ENCODE measurements at places on chromosomes 6 and 20.

- DNase-seq = no peak
Observed at GRCh38 chr20:46979603-46980241, 85.1 kb downstream of the EYA2 start.

DNA sequence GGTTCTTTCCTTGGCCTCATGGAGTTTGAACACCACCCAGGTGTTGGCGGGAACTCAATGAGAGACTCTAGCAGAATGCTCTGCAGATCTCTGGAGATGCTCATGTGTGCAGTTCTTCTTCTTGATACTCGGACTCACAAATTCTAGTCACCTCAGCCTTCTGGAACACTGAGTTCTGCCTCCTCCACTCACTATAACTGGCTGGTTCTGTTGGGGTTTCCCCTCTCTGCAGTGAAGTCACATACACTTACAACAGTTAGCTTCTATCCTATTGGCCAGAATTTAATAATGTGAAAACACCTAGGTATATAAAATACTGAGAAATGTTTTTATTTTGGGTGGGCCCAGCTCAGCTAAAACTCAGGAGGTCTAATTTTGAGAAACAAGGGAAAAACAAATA, 109.6 kb upstream of the HIVEP1 start:
- no peak for DNase-seq

- DNase-seq = no peak
Observed at GRCh38 chr6:21855811-21856455, 262.4 kb downstream of the SOX4 start.

DNA sequence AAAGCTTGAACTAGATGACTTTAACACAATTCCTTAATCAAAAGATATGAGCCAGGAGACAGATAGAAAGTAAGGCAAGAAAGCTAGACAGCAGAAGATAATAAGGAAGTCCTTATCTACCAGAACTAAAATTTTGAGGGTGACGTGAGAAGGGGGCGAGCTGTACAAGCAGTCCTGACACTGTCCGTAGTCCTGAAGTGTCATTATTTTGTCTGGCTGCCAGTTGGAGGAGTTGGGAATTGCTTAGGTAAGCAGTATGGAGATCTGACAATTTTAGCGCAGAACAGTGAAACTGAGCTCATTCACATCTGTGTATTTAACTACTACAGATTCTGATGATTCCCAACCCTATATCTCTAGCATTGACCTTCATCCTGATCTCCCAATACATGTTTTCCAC, 25.8 kb upstream of the CEP85L start:
- no peak for DNase-seq

- no peak for DNase-seq
Observed at GRCh38 chr6:124798942-124799496, 163.2 kb upstream of the RNF217 start.

- peak; percentile 75 for DNase-seq
Observed at GRCh38 chr20:63626424-63627128, at the start of gene GMEB2. Gene GMEB2 (minus strand): TSS chr20:63627101. CDS start chr20:63619397, 7,704 bp downstream.

- DNase-seq = no peak
Observed at GRCh38 chr6:46763466-46763865, 16.7 kb downstream of the ANKRD66 start.

DNA sequence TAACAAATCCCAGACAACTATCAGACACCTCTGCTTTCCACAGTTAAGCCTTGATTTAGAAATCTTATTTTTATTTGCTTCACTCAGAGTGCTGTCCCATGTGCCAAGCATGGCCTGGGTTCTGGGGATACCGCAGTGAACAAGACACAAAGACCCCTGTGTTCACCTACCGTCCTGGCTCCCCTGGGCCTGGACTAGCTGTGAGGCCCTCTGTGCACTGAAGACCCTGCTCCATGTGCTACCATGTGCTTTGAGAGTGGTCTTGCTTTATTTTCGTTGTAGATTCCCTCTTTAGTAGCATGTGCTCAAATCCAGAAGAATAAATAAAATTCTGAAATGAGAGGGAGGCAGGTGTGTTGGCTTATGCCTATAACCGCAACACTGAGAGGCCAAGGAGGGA, 22.5 kb downstream of the SUMO4 start:
- no peak for DNase-seq

DNA sequence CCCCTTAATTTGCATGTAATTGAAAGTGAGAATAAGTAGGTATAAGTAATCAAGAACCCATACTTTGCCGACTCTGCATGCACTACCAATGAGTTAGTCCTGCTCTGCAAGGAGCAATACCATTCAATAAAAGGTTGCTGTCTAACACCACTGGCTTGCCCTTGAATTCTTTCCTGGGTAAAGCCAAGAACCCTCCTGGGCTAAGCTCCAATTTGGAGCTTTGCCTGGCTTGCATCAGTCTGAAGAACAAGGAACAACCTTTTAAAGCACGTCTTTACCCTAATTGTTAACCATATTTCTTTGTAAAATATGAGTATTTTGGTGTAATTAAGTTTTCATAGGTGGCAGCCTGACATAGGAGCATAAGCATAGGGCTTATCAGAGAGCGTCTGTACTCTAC, 367.7 kb downstream of the MEI4 start:
- no peak for DNase-seq

GRCh38 chr6:32436995-32437836, 2.5 kb upstream of the HLA-DRA start:
- DNase-seq = no peak

DNA sequence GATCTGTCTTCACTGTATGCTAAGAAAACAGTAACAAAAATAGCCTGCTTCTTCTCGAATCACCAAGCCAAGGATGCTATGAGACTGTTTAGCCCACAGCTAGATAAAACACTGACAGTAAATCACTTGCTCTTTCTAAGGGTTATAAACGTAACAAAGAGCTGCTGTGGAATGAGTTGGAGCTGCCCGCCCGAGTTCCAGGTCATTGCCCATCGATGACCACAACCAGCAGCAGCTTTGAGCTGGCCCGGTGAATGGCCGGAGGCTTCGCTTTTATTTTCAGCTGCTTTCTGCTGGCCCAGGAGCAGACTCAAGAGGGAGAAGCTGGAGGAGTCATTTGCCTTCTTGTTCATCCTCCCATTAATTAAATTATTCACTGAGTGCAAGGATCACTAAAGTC, 82.2 kb upstream of the CDH4 start:
- no peak for DNase-seq

GRCh38 chr20:53847837-53848170, 222.6 kb downstream of the BCAS1 start:
- no peak for DNase-seq

GRCh38 chr20:47989957-47990356, 204.7 kb upstream of the SULF2 start:
- no peak for DNase-seq

- DNase-seq = no peak
Observed at GRCh38 chr20:22523499-22524392, 60.6 kb downstream of the FOXA2 start.

GRCh38 chr6:99560668-99561067, 7.8 kb downstream of the CCNC start:
- DNase-seq = no peak

- DNase-seq = no peak
Observed at GRCh38 chr6:36389353-36389752, 1.9 kb upstream of the ETV7 start.

- DNase-seq = no peak
Observed at GRCh38 chr6:14889188-14889587, 356.7 kb upstream of the JARID2 start.

DNA sequence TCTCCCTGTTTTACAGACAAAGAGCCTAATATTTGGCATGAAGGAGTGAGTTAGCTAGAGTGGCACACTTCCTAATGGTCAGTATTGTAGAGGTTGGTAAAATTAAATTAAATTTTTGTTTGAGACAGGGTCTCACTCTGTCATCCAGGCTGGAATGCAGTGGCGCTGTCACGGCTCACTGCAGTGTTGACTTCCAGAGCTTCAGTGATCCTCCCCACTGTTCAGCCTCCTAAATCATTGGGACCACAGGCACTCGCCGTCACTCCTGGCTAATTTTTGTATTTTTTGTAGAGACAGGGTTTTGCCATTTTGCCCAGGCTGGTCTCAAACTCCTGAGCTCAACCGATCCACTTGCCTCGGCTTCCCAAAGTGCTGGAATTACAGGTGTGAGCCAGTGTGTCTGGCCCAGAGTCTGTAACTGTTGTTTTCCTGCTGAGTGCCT, 70.9 kb downstream of the SCAND1 start:
- no peak for DNase-seq

- no peak for DNase-seq
Observed at GRCh38 chr6:53119772-53120409, 28.8 kb downstream of the GCM1 start.

DNA sequence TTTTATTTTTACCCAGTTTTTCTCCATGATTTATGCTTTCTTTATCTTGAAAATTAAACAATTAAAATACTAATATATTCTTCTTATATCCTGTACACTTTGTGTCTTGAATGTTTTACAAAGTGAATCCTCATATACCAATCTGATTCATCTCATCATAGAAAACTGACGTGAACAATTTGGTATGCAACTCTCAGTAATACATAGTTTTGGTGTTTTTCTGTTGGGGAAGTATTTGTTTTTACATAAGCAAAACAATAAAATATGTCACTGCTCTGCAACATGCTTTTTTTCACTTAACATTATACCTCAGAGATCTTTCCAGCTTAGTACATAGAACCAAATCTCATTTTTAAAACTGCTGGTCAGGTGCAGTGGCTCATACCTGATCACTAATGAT, 14.7 kb downstream of the DNAAF9 start:
- no peak for DNase-seq

DNA sequence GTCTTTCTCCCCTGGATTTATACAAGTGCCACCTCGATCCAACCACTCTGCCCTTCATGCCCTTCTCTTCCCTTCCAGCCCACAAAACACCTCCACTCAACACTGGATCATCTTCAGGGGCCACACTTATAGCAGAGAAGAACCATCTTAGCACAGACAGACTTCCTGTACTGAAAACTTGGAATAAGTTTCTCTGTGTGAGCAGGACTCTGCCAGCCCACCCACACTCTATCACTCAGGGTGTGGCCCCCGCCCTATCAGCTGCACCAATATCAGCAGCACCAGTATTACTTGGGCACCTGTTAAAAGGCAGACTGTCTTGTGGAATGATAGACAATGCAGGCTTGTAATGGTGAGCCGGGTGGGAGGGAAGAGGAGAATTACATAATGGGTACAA, 86.7 kb downstream of the SCML4 start:
- DNase-seq = no peak

Measured in activated T-cell treated with anti-CD3 and anti-CD28 coated beads for 48 hours (primary cell).